ENCODE measurements at places on chromosomes 11 and 22.

DNA sequence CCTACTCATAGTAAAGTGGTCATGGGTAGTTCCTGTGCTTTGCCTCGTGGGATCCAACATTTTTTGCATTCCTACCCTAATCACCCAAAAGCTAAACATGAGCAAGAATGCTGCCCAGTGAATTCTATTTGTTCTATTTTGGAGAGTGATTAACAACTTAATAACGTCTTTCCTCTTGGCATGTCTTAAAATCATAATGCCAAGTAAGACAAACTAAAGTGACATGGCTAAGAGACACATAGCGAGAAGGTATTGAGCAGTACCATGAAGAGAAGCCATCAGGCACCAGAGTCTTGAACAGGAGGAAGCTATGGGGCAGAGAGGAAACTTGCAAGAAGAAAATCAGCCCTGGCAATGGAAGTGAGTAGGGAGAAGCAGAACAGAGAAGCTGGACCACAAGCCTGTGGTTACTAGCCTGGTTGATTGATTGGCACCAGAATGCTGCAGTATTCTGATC, 32.0 kb downstream of the EXPH5 start:
- no peak for DNase-seq

GRCh38 chr11:89321401-89321800, 143.7 kb downstream of the TYR start:
- no peak for DNase-seq

DNA sequence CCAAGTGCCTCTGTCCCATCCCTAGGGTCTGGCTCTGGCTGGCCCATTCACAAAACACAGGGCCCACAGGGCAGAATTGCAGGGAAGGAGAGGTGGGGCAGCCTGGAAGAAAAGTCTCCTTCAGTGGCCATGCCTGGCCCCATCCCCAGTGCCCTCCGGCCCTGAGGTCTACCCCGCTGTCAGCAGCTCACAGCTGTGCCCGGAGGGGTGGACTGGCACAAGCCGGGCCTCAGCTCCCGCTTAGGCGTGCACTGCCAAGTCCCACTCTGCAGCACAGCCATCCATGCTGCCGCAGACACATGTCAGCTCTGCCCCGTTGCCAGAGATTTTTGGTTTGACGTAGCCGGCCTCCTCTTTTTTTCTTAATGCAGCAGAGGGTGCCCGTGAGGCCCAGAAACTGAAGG, 3.9 kb upstream of the SCN2B start:
- DNase-seq: no peak

DNA sequence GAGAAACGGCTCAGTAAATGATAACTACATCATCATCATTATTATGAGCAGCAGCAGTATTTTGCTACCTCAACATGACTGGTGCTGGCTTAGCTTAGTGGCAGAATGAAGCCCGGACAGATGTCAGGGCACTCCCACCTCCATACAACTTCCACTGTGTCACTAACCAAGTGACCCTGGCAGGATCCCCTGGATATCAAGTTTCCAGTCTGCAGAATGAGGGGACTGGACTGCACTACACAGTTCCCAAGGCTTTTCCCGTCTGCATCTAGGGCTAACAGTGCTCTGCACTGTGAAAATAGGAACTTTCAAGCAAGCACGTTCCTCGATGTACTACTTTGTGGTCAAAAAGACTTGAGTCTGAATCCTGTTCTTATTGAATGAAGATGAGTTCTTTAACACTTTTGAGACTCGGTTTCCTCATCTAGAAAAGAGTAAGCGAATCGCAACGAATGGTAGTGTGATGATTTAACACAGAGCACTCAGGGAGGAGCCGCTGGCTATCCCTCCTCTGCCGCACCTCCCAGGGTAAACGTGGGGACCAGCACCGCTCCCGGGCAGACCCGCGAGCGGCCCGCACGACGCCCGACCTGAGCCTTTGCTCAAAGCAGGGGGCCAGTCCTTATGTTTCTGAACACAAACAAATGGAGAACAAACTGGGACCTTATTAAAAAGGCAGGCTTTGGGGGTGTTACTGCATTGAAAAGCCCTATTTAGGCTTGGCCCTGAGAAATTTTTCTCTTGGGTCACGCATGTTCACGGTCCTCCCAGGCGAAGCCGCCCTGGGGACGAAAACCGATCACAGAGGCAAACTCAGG, 910 bp downstream of the CLTCL1 start:
- no peak for DNase-seq

DNA sequence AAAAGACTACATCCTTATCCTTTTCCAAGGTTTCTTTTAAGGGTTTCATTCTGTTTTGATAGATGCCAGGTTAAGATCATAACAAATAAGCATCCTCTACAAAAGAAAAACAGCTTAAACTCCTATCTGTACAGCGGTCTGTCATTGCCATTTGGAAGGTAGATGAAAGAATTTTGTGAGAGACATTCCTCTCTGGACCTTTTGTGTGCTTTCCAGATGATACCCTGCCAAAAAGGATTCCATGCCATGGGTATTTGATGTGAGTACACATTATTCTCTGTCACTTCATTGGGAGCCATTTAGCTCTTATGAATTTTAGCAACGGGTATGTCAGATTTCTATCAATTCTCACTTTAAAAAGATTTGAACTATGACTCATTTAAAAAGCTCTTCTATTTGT, 153.7 kb downstream of the GRIA4 start:
- no peak for DNase-seq

DNA sequence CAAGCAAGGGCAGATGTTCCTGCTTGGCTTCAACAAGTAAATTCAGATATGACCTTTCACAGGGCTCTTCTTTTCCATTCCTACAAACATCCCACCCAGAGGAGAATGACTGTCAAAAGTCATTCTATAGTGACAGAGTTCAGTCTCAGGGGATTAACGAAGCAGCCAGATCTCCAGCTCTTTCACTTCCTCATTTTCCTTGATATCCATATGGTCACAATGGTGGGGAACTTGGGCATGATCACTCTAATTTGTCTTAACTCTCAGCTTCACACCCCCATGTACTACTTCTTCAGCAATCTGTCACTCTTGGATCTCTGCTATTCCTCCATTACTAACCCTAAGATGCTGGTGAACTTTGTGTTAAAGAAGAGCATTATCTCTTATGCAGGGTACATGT, 15.0 kb upstream of the OR8B8 start:
- DNase-seq: no peak

GRCh38 chr11:134676516-134677287, 264.7 kb upstream of the B3GAT1 start:
- no peak for DNase-seq

- no peak for DNase-seq
Observed at GRCh38 chr11:34341931-34342533, 15.8 kb downstream of the ABTB2 start.

DNA sequence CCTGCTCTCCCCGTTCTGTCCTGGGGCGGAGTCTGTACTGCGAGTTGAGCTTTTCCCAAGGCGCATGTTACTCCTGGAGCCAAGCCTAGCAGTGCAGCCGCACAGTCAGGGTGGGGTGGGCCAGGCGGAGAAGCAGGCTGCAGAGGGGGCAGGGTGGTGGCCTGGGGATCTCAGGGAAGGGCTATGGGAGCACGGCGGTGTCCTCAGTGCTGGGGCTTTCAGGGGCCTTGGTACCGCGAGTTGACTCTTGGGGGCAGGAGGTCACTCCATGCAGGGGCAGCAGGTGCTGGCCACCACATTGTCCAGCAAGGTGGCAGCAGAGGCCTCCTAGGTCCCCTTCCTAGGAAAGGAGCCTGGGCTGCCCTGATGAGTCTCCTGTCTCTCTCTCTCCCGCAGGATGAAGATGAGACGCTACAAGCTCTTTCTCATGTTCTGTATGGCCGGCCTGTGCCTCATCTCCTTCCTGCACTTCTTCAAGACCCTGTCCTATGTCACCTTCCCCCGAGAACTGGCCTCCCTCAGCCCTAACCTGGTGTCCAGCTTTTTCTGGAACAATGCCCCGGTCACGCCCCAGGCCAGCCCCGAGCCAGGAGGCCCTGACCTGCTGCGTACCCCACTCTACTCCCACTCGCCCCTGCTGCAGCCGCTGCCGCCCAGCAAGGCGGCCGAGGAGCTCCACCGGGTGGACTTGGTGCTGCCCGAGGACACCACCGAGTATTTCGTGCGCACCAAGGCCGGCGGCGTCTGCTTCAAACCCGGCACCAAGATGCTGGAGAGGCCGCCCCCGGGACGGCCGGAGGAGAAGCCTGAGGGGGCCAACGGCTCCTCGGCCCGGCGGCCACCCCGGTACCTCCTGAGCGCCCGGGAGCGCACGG, 14.9 kb upstream of the MIEF1 start:
- DNase-seq: no peak

GRCh38 chr11:83255366-83255765, 30.8 kb downstream of the CCDC90B start:
- no peak for DNase-seq

DNA sequence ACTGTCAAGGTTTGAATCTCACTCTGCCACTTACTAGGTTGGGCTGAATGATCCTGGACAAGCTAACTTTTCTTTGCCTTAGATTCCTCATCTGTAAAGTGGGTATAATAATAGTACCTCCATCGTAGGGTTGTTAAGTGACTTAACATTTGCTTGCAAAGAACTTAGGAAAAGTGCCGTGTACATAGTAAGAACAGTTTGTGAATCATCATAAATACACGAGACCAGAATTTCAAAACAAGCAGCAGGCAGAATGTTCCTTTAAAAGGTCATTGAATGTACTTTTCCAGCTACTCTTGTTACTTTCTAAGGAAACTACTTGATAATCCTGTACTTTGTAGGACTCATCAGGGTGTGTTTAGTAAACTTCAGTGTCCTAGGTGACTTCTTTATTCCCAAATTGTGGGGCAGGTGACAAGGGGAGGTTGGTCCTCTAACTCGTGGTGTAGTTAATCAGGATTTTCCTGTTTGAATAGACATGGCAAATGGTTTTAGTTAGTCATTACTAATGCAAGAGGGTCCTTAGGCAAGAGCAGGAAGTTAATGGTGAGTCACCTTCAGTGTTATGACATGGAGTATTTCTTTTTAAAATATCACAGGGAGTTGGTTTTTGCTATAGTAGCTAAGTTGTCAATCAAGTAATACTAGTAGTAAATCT, 67.9 kb downstream of the YAP1 start:
- DNase-seq: no peak

- no peak for DNase-seq
Observed at GRCh38 chr11:114243461-114244372, 52.5 kb upstream of the NNMT start.

DNA sequence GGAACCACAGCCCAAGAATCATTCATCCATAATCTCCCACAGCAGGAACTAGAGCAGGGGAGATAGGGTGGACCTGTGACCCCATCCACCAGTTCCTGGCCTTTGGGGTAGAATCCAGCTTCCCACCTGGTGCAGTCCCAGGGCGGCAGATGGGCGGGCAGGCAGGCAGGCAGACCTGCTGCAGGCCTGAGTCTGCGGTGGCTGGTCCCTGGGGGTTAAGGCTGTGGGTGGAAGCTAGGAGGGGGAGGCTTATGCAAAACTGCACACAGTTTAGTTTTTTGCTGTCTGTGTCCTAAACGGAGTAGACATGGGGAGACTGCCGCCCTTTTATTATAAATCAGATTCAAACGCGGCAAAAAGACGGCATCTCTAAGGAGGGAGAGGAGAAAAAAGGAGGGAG, 4.5 kb upstream of the NEFH start:
- DNase-seq: no peak

GRCh38 chr11:116263019-116263418, 509.8 kb downstream of the BUD13 start:
- no peak for DNase-seq

- DNase-seq: no peak
Observed at GRCh38 chr11:117295438-117296137, 4.4 kb downstream of the BACE1-AS start.

GRCh38 chr11:13486926-13487660, 8.7 kb downstream of the PTH start:
- no peak for DNase-seq

GRCh38 chr11:91967026-91967690, 257.5 kb upstream of the FAT3 start:
- DNase-seq: no peak

DNA sequence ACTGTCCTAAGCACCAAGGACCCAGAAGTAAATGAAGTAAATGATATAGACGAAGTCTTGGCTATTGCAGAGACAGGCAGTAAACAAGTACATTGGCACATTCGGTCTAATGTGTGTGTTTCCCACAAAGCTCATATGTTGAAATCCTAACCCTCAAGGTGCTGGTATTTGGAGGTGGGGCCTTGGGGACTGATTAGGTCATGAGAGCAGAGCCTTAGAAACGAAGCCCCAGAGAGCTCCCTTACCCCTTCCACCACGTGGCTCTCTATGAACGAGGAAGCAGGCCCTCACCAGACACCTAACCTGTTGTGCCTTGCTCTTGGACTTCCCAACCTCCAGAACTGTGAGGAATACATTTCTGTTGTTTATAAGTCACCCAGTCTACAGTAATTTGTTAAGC, 14.9 kb downstream of the CLMP start:
- no peak for DNase-seq

DNA sequence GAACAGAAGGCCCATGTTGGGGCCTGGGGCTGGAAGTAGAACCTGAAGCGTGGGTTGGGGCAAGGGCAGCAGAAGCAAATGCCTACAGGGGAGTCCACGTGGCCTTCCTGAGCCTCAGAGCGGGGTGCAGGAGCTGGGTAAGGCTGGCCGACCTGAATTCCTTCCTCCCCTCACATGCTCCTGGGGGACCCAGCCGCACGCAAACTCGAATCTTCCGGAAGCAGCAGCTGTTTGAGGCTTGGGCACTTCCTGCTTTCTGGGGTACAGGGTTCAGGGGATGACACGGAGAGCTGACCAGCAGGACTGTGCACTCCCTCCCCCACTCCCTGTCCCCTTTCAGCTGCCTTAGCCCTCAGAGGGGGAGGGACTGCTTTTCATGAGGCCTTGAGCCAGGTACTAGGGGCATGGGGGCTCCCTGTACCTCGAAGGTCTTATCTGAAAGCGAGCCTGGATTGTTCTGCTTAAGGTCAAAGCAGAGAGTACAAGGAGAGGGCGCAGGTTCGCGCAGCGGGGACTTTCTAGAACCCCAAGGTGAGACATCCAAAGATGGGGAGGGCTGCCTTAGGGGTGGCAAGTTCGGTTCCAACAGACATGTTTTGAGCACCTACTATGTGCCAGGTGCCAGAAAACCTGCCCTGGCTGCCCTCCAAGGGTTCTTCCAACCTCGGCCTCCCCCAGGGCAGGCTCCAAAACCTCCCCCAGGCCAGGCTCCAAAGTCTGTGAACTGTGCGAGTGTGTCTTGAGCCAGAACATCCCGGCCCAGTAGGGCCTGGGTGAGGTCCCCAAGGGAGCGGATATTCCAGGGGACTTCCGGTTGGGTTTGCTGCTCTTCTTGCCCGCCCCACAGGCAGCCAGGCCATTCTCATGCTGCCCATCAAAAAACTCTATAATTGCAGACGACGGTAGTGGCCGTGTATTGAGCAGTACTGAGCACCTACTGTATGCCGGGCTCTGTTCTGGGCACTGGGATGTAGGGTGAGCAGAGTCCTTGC, 1.7 kb downstream of the NCF4 start:
- DNase-seq: peak; percentile 96

GRCh38 chr11:105769627-105770026, 159.8 kb downstream of the GRIA4 start:
- DNase-seq: no peak

DNA sequence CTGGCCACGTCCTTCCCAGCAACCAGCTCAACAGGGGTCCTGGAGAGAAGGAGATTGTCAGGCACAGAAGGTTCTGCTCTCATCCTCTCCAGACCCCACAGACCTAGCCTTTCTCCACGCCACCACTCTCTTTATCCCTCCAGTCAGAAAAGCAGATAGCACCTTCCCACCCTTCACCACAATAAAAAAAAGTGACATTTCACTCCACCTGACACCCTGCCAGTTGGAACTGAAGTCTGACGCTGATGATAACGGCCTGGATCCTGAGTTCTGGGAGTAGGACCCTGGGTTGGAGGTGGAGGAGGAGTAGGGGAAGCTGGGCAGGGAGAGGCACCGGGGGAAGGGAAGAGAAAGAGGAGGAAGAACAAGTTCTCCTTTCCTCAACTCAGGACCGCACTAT, 127.5 kb upstream of the ANO1 start:
- DNase-seq: no peak
